ENCODE measurements at places on chromosomes 2 and 18.
A peak's percentile ranks its signal among the peaks of the same experiment; 100 is the strongest.

DNA sequence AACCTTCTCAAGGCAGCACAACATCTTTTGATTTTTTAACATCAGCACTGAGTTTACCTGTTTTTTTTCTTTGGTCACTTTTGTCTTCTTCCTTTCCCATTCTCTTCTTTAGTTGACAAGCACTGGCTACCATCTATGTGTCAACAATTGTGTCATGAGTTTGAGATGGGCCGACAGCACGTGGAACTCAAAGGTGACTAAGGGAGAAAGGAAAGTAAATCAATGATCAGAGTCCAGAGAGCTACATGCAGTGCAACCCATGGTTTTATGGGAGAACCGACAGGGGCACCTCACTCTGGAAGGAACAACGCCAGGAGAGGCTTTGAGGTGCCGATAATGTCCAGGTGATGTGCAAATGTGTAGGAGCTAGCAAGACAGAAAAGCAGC is 755.5 kb downstream of the RNF144A start:
- DNase-seq: no peak

DNA sequence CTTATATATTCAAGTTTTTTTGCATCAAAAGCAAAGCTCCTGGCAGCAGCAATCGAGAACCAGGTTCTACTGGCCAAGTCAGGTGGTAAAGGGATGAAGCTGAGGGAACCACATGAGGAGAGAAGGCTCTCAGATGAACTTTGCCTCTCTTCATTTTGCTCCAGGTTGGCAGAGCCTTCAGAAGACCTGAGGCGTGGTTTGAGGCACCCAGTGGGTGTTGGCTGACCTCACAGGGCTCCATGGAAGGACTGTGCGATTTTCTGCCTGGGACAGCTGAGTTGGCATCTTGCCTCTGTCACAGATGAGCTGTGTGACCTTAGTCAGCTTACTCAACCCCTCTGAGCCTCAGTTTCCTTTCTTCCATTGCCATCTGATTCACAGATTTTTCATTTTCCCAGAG is 89.0 kb downstream of the INSIG2 start:
- no peak for DNase-seq

- DNase-seq: no peak
These were observed 60.1 kb upstream of the PAX3 start for GRCh38 chr2:222358876-222359275.

GRCh38 chr2:127410871-127411652 is 7.2 kb upstream of the PROC start:
- no peak for DNase-seq

- DNase-seq: no peak
These were observed 44.7 kb upstream of the PTMA start for GRCh38 chr2:231663458-231664212.

DNA sequence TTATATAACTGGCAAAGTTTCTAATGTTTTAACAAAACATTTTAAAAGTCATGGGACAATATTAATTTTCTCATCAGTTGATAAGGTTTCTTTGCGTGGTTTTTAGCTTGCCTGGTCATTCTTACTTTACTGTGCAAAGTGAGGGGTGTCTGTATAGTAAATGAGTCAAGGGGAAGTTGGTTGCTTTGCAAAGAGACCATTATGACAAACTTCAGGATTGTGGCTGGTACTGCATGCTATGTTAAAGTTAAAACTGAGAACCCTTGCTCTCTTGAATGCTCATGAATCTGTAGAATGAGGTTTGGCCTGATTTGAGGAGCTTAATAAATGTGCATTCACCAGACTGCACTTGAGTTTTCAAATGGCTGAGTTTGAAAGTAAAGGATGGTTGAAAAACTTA is 47.0 kb downstream of the COL4A4 start:
- DNase-seq: no peak

DNA sequence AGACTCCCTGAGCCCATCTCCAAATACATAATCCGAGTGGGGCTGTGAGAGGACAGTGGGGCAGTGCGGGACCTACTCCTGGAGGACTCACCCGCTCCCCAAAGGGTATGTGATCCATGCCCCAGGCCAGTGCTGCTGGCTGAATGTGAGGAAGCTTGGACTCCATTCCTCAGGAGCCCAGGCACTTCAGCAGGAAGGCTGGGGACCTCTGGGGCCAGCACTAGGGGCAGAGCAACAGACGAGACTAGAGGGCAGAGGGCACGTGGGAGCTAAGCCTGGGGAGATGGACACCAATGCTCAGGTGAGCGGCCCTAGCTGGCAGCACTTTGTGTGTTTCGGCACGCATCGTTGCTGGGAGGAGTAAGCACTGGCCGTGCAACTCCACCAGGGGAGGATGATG is 84.9 kb downstream of the MALT1 start:
- DNase-seq: no peak

GRCh38 chr2:26838121-26838906 is 9.6 kb upstream of the DPYSL5 start:
- DNase-seq: no peak

DNA sequence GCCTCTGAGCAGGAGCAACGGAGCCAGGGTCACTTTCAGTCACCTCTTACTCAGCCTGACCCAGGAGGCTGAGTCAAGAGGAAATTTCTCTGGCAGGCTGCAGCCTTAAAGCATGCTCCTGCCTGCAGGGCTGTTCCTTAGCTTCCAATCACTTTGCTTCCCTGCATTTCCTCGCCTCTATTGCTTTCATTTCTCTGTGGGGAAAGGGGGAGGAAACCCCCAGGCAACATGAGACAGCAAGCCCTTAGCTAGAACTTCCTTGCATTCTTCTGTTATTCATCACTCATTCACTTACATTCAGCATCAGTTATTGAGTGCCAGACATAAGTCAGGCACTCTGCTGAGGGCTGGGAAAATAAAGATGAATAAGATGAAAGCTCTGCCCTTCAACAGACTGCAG is 13.0 kb downstream of the XDH start:
- DNase-seq: no peak

GRCh38 chr18:63336366-63337099 is 17.0 kb upstream of the BCL2 start:
- no peak for DNase-seq

DNA sequence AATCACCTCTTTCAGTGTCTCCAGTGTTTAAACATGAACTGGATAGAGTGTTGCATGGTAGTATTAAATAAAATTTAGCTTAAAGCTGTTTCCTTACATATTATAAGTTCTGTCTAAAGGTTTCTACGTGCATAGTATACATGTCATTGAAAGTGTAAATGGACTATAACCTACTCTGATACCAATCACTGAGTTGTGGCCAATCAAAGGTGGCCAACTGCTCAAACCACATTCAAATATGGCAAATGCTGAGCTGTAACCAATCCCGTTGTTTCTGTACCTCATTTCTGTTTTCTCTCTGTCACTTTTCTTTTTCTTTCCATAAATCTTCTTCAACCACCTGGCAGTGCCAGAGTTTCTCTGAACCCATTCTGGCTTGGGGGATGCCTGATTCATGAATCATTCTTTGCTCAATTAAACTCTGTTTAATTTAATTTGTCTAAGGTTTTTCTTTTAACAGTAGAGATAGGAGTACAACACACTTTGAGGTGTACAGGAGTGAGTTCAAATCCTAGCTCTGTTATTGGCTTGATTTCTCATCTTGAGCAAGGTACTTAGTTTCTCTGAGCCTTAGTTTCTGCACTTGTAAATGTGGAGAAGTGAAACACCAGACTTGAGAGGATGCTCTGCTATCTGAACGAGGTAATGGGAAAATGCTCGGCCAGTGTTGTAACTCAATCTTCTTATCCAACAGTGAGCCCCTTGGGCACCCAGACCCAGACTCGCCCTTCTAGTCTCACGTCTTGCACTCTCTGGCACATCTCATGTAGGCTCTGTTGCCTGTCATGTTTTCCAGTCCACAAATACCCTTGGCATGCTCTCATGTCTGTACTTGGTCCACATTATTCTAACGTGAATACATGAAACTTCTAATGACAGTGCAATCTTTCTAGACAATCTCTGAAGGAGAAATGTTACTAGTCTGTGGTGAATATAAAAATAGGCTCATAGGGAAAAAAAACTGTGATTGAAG is 228.0 kb downstream of the PIK3C3 start:
- DNase-seq: no peak

- DNase-seq: no peak
These were observed 3.8 kb upstream of the FRZB start for GRCh38 chr2:182870227-182870626.

- no peak for DNase-seq
These were observed 9.6 kb downstream of the SERPINB2 start for GRCh38 chr18:63897072-63897471.

DNA sequence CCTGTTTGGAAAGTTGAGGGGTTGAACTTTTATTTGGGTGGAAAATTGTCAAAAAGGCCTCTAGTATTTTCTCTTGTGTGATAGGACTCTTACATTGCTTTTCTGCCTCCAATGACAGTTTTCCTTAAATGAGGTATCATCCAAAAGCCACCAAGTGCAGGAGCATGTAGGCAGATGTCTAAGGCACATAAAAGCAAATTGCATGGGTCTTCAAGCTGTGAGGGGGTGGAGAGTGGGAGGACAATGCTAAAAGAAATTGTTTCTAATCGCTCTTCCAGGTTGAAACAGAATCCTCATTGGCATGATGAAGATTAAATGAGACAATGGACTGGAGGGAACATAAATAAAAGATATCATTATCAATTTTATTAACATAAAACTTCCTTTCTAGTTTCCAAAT is 6.8 kb downstream of the TACR1 start:
- no peak for DNase-seq

DNA sequence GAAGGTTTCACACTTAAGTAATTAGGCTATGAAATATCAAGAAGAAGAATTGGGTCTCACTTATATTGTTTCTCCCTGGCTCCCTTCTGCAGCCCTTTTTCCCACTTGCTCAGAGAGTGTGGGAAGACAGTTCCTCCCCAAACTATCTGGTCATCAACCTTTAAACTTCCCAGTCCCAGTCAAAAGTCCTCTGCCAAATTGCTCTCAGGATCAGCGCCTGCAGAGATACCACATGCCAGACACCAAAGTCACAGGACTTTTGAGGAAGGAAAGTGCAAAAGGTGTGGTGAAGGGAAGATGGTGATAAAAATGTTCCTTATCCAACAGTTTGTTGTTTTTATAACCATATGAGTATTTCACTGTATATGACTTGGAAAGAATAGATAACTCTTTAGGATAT is 51.3 kb downstream of the DLGAP1 start:
- no peak for DNase-seq

DNA sequence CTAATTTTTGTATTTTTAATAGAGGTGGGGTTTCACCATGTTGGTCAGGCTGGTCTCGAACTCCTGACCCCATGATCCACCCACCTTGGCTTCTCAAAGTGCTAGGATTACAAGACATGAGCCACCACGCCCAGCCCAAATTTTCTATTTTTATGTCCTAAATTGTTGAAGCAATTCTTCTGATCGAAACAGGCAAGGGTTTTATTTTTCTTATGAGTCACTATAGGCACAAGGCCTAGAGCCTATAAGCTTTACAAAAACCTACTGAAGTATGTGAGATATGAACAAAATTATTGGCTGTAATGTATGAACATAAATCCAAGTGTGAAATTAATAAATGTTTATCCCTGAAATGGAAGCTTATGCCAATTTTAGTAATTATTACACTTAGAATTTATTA is 464.2 kb upstream of the NRP2 start:
- DNase-seq: no peak

GRCh38 chr18:59877361-59877760 is 22.4 kb upstream of the PMAIP1 start:
- no peak for DNase-seq

DNA sequence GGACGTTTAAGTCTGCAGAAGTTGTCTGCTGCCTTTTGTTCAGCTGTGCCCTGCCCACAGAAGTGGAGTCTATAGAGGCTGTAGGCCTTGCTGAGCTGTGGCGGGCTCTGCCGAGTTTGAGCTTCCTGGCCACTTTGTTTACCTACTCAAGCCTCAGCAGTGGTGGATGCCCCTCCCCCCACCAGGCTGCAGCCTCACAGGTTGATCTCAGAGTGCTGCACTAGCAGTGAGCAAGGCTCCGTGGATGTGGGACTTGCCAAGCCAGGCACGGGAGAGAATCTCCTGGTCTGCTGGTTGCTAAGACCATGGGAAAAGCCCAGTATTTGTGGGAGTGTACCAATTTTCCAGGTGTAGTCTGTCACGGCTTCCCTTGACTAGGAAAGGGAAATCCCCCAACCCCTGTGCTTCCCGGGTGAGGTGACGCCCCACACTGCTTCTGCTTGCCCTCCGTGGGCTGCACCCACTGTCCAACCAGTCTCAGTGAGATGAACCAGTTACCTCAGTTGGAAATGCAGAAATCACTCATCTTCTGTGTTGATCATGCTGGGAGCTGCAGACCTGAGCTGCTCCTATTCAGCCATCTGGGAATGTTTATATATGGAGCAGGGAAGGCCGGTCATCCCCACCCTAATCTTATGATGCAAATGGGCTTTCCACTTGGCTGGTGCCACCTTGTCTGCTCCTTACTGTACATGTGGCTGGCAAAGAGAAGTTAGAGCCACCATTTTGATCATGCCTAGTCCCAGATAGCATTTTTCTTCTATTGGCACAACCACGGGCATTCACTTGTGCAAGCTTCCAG is 156.9 kb upstream of the ITGA6 start:
- DNase-seq: no peak

GRCh38 chr18:69400253-69400975 is at the start of gene DOK6:
Gene DOK6, plus strand, starts transcription at chr18:69400888.
- no peak for DNase-seq

DNA sequence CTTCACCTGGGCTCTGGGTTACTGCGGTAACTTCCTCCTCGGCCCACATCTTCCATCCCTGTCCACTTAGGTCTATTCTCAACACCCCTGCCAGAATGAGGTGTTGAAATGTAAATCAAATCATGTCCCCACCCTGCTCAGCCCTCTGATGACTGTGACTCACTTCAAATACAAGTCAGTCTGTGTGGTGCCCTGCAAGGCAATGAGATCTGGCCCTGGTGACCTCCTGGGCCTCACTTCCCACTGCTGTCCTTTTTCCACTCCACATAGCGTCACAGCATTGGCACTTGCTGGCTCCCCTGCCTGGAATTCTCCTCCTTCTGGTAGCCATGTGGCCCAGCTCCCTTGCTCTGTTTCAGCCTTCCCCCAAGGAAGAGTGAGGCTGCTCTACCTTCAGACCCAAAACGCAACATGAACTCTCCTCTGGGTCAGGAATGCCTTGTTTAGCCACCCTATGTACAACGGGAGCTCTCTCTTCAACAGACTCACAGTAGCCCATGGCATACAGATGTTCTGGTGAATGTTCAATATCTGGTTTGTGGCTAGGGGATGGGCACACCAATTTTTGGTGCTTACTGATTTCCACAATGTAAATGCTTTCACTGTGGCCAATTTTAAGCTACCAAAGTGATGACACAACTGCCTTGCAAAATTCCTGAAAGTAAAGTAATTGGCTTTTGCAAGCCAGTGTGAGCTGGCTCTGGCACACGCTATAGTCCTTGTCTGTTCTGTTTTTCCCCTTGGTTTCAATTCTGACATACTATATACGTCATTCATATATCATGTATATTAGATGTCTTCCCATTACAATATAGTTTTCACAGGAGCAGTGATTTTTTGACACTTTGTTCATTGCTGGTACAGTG is 550.3 kb upstream of the HS6ST1 start:
- DNase-seq: no peak

GRCh38 chr2:47310801-47311560 is 92.0 kb upstream of the MSH2 start:
- peak; percentile 88 for DNase-seq

- DNase-seq: no peak
These were observed 92.0 kb upstream of the RAB12 start for GRCh38 chr18:8517276-8517675.
